ENCODE measurements at places on chromosomes 3 and 15. TPM values are rescaled to one million over a fixed set of nuclear protein-coding genes. Genes with fewer than 3 reads are reported as not detected.

DNA sequence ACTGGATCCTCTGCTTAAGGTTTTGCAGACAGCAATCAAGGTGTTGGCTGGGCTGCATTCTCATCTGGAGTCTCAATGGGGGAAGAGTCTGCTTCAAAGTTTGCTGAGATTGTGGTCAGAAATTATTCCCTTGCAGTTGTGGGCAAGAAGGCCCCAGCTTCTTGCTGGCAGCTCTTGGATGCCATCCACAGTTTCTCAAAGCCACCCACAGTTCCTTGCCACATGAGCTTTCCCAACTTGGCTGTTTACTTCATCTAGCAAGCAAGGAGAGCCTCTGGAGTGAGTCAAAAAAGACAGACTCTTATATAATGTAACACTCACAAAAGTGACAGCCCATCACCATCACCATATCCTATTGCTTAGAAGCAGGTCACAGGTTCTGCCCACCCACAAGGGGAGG is 62.1 kb upstream of the ABHD2 start:
- no peak for DNase-seq

DNA sequence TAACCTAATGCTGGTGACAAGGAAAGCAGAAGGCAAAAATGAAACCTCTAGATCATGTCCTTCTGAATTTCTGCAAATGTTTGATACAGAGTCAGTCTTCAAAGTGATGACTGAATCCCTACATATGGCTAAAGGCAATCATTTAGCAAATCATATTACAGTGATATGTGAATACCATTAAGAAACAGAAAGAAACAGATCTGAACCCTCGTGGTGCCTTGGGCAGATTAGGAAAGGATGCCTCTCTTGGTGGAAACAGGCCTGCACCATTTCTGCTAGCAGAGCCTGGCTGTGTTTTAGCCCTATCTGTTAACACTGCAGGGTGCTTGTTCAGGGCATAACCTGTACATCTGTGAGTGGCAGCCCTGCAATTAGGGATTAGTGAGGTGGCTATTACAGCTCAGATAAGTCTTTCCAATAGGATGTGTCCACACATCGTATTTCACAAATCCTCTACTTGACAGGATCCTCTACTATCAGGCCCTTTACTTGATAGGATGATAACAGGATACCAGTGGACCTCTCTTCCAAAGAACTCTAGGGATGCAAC is 12.1 kb downstream of the SEC22C start:
- no peak for DNase-seq

PCOLCE2 gene
- total RNA-seq, result 20.8 TPM

DNA sequence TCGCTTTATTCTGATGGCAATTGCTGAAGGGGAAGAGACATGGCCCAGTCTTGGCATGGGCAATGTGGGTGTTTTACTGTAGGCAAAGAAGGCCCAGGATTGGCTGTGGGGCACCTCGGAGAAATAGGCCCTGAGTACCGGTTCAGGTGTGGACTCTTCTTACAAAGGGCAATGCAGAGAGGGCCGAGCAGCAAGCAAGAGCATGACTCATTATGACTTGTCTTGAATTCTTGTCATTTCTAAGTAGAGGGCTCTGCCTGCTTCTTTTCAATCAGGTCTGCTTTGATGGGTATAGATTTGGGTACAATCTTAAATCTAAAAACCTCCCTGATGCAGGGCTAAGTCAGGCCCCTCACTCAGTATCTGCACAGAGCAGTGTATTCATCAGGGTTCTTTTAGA is 14.8 kb upstream of the BUB1B start:
- DNase-seq, result no peak

- no peak for DNase-seq
Measured at GRCh38 chr3:160885791-160886286, 129.8 kb downstream of the PPM1L start.

DNA sequence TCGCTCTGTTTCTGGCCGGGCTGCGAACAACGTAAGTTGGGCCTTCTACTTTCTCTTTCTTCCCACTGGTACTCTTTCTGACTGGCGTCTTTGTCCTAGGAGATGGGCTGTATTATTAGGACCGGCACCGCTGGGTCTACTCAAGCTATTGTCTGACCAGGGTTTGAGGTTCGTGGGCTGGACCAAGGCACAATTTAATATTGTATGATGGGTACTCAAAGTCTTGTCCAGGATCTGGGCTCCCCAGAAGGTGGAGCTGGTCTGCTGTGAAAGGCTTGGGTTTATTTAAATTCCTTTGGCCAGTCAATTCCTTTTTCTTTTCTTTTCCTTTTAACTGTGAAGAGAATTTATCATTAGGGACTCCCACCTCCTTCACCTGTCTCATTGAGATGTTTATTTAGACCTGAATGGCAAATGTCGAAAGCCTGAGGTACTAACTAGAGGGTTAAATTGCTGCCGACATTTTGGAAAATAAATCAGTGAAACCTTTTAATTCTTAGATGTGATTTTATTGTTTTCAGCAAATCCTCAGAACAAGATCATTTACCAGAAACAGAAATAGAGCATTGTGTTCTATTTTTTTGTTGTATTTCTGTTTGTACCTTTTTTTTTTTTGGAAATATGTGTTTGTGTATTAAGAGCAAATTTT is 410 bp downstream of the LRRC49 start:
- DNase-seq, result peak; percentile 45

BFSP2 gene
- total RNA-seq, result not detected

- peak; percentile 57 for DNase-seq
Measured at GRCh38 chr3:179811321-179812095, 158.7 kb downstream of the USP13 start.

DNA sequence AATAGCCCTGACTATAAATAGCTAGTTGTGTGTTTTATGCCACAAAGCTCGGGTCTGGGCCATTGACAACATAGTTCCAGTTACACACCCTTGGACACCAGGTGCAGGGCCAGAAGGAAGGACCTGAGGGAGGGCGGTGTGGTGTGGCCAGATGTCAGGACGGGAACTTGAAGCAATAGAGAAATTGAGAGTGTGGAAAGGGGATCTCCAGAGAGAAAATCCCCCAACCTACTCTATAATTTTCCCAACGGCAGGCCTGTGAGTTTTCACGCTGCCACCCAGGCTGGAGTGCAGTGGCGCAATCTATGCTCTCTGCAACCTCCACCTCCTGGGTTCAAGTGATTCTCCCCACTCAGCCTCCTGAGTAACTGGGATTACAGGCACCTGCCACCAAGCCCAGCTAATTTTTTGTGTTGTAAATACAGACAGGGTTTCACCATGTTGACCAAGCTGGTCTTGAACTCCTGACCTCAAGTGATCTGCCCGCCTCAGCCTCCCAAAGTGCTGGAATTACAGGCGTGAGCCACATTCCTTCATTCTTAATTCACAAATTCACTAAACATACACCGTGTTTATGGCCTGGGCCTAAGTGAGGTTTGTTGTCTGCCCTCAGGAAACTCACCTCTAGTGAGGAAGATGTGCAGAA is 70.8 kb upstream of the KLF13 start:
- DNase-seq, result no peak

DNA sequence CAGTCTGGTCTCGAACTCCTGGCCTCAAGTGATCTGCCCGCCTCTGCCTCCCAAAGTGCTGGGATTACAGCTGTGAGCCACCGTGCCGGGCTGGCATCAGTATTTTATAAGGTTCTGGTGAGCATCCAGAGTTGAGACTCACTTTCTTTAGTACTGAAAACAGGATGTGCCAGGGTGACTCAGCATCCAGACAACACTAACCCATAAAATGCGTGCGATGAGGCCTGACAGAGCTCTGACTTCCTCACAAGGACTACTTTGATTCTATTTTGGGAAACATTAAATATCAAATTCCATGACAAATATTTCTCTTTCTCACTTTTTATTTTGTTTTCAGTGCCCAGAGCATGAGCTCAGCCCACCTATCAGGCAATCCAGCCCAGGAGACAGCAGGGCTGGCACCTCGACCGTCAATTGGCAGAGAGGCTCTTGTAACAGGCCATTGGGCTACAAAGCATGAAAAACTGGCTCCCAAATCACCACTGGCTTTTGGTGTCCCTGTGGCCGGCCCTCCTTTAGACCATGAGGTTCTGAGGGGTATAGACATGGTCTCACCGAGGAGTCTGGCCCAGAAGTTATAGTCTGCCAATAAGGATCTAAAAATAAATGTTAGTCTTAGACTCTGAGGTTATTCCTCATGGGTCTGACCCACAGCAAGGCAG is 75.0 kb downstream of the FEM1B start:
- peak; percentile 78 for DNase-seq

- peak; percentile 12 for DNase-seq
Measured at GRCh38 chr3:45507820-45508317, 86.7 kb upstream of the LIMD1 start.

VPS39 gene
- total RNA-seq, result 27.0 TPM

DNA sequence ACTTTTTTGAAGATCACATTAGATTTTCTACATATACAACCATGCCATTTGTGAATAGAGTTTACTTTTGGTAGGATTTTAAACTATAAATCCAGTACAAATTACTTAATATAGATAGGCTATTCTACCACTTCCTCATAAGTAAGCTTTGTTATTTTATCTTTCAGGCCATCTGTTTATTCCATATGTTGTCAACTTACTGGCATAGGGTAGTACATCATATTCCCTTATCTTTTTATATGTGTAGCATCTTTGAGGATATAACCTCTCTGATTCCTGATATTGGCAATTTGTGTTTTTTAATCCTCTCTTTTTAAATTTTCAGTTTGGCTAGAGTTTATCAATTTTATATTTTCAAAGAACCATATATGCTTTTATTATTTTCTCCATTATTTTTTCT is 515.4 kb downstream of the DIPK2A start:
- DNase-seq, result no peak

DNA sequence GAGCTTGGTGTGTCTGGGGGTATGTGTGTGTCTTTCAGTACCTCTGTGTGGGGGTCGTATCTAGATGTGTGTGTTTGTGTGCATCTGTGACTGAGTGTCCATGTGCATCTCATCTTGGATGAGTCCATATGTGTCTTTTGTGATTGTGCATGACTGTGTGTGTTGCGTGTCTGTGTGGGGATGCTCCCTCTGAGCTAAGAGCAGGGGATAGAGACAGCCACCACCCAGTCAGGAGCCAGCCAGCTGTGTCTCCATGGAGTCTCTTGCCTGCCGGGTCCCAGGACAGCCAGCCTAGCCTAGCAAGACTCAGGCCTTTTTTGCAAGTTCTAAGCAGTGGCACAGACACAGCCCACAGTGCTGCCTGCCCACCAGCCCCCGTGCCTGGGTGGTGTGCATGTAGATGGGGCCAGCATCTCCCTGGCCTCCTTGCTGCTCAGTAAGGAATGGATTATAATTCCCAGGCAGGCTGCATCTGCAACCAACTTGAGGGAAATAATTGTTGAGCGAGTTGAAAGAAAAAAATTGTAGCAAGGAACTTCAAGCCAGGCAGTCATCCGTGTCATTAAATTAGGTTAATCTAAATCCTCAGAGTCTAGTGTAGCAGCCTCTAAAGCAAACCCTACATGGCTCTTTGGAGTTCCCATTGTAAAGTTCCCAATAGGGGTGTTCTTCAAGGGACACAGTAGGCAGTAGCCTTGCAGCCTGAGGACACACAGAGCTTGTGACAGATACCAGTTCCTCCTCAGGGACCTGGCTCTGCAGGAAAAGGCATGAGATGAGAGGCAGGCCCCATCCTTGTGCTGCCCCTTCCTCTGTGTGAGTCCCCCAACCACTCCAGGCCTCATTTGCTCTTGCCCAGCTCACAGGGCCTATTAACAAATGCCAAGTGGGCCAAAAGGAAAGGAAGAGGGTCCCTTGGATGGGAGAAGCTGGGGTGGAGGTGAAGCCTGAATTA is 35.9 kb upstream of the MRPS22 start:
- DNase-seq, result no peak

ACOX2 gene
- 9.3 TPM for total RNA-seq

DNA sequence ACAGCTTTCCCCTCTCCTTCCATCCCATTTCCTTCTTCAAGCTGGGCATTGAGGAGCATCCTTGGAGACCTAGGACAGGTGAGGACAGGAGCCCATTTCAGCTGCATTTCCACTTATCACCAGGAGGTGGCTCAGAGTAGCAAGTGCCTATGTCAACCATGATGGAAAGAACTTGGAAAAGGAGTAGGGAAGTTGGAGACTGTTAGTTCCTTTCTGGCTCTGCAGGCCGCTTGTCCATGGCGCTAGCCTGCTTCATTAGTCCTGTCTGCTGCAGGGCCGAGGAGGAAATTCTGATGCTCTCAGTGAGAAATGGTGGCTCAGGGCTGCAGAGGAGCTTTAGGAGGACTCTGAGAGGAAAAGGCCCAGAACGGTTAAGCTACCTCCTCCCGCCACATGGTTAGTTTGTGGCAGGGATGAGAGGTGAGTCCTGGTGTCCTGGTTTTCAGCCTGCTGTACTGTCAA is 7.0 kb upstream of the CD276 start:
- peak; percentile 49 for DNase-seq

GOLGA8G gene
- not detected for total RNA-seq

PCSK6 gene
- total RNA-seq, result 22.4 TPM

- DNase-seq, result no peak
Measured at GRCh38 chr15:68990992-68991500, 23.4 kb upstream of the NOX5 start.

DNA sequence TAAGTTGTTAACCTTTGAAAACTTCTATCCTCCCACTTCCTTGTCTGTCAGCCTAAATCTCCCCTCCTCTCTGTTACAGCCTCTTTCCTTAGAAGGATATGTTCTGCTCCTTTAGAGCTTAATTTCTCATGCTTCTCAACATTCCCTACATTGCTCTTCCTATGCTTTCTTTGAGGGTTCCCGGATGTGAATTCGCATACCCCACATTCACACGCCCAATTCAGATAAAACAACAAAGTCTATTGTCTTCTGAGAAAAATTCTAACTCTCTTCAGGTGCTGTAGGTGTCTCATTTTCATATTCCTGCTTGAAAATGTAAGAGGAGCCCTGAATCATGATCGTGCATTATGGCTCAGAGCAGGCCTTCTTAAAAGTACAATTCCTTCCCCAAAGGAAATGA is 171.8 kb upstream of the DPH6 start:
- no peak for DNase-seq

- peak; percentile 97 for DNase-seq
Measured at GRCh38 chr3:99505646-99506269, 132.6 kb upstream of the COL8A1 start.

EIF4E3 gene
- 3.9 TPM for total RNA-seq

DNA sequence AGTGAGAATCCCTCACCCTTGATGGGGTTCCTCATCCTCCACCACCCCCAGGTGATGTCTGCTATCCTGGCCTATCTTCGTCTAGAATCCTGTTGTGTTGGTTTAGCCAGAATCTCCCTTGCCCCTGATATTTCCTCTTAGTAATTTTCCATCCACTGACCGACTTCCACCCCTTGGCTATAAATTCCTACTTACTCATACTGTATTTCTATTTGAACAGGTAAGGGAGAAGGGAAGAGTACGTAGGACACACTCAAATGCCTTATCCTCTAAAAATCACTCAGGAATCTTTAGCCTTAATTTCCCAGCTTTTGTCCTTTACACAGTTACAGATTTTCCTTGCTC is 678 bp upstream of the TFG start:
- DNase-seq, result no peak

DNA sequence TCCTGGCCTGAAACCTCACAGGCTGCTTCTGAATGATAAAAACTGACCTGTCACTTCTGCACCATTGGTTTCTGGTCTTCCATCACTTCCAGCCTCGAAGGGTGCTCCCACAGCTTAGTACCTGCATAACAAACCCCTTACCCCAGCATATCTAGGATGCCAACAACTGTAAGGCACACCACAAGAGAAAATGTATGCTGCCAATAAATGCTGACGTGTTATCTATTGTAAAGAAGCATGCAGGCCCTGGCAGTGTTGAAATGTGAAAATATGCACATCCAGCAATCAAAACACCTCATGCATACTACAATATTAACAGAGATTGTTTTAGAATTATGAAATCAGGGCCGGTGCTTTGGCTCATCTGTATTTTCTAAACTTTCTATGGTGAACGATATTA is 242.0 kb upstream of the NSMCE3 start:
- DNase-seq, result no peak

- no peak for DNase-seq
Measured at GRCh38 chr15:94542391-94542790, 311.0 kb downstream of the MCTP2 start.

CD276 gene
- total RNA-seq, result 30.2 TPM

GOLGA8T gene
- 0.52 TPM for total RNA-seq
